ENCODE measurements at places on chromosomes 7 and 10.

DNA sequence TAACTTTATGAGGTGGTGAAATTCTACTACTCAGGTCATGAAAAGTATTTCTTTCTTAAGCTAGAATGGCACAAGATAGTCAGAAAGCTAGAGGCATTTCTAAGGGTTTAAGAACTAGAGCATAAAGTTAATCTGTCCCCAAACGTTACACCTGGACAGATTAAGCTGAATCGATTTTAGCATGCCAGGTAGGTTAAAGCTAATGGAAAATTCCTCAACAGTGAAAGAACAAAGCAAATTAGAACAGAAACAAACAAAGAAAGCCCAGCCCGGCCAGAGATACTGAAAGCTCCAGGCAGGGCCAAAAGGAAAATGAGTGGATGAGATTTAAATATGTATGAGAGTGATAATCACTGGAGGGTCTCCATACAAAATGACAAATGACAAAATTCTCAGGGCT lies 293.8 kb downstream of the CALN1 start:
- DNase-seq = no peak

DNA sequence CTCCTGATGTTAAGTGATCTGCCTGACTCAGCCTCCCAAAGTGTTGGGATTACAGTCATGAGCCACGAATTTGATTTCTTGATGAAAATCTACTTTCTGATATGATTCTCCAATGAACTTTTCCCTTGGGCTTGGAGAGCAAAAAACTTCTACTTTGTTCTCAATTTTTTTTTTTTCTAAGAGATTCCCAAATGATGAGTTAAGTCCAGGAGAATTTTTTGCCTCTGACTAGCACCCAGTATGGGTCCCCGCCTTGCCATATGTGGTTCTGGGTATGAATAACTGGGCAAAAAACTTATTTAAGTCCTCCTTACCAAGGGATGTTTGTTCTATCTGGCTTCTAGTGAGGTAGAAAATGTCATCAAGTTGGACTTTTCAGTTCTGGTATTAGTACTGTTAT lies 147.9 kb upstream of the LYZL1 start:
- DNase-seq = no peak

DNA sequence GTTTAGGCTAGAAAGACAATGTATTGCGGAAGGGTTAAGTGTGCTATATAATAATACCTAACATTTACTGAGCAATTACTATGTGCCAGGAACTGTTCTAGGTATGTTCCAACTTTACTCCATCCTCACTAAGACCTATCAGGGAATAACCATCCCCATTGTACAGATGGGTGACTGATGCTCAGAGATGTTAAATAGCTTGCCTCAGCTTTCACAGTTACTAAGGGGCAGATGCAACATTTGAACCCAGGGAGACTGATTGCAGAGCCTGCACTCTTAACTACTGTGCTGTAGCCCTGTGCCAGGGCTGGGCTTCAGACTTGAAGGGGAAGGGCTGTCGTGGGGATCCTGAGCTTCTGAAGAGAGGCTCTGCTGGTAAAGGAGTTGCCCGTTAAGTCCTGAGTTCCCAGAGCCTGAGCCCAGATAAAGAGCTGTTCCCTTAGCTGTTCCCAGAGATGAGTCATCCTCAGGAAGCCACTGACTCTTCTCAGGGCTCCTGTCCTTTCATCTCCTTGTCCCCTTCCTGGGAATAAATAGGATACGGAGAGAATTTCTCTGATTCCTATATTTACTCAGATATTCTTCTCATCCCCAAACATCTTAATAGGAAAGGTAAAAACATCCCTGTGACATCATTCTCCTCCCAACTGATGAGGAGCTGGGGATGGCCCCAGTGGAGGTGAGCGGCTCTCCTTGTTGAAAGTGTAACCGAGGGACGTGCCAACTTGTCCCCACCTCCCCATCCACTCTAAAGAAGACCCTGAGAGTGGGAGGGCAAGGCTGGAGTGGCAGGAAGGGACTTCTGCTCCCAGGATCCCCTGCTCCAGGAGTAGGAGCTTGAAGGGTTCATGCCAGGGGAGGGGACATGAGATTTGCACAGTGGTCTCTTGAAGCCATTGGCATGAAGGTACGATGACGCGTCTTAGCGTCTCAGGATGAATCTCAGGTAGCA lies 28.0 kb upstream of the HABP2 start:
- no peak for DNase-seq

DNA sequence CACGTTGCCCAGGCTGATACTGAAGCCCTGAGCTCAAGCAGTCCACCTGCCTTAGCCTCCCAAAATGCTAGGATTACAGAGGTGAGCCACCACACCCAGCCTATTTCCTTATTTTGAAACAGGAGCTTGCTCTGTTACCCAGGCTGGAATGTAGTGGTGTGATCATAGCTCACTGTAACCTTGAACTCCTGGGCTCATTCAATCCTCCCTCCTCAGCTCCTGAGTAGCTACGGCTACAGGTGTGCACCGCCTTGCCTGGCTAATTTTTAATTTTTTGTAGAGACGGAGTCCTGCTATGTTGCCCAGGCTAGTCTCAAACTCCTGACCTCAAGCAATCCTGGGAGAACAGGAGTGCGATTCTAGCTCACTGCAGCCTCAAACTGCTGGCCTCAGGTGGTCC lies 11.7 kb downstream of the MRLN start:
- DNase-seq = no peak

- DNase-seq = no peak
These were observed 84.0 kb upstream of the TMEM248 start for GRCh38 chr7:66837007-66837406.

- DNase-seq = no peak
These were observed 18.4 kb downstream of the SPOCK2 start for GRCh38 chr10:72069751-72070526.

GRCh38 chr10:29877793-29878491 lies 181.4 kb downstream of the JCAD start:
- no peak for DNase-seq

DNA sequence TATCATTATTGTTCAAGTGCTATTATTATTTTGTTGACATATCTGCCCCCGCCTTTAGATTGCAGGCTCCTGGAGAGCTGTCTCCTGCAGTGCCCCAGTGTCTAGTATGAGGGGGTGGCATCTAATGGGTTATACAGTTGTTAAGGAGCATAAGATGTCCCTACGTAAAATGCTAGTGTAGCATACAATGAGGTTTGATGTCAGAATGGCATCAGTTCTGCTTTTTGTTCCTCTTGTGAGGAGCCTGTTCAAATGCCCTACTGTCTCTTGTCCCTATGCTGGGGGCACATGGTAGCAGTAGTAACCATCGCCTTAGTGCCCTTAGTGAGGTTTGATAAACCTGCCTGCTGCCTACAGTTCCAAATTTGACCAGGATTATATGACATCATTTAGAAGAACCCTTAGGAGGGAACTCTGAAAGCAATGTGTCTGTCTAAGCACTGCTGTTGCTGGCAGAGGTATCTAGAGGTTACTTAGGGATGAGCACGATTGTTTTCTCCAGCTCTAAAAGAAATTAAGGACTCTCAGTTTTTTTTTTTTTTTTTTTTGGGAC lies 9.7 kb downstream of the CREM start:
- DNase-seq = no peak

DNA sequence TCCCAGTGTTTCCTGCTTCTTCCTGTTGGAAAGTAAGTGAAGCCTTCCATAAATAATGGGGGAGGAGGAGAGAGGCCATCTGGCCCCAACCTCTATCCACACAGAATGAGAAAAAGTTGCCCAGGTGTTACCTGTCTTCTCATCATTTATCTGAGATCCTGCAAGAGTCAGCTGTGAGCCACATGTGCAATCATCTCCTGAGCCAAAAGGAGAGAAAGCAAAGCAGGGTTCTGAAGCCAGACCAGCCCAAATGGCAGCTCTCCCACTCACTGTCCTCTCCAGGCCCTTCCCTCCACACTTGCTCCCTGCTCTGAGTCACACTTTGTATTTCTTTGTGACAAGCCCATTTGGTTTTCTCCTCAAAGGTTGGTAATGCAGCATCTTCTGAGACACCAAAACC lies 65.9 kb downstream of the FAM204A start:
- no peak for DNase-seq

GRCh38 chr7:39950473-39951225 lies 593 bp downstream of the CDK13 start:
- peak; percentile 18 for DNase-seq
